ENCODE measurements at places on chromosomes 2 and 18.

- DNase-seq = no peak
Observed at GRCh38 chr2:77507657-77508056, 14.5 kb downstream of the LRRTM4 start.

DNA sequence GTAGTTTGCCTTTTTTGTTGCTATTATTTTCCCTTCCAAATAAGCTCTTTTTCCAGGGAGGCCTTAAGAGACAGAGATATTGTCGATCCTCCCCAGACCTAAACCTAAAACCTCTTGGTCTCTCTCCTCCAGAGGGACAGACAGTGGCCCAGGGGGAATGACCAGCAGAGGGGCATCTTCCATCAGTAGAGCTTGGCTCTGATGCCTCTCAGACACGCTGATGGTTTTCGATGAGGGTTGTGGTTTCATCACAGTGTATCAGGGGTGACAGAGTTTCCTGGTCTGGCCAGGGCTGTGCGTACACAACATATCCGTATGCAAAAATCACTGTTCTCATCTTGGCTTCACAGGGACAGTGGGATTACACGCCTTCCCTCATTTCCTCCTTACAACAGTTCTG is 68.6 kb downstream of the GATA6 start:
- no peak for DNase-seq

GRCh38 chr2:60507211-60507965 is 46.1 kb downstream of the BCL11A start:
- DNase-seq = no peak

DNA sequence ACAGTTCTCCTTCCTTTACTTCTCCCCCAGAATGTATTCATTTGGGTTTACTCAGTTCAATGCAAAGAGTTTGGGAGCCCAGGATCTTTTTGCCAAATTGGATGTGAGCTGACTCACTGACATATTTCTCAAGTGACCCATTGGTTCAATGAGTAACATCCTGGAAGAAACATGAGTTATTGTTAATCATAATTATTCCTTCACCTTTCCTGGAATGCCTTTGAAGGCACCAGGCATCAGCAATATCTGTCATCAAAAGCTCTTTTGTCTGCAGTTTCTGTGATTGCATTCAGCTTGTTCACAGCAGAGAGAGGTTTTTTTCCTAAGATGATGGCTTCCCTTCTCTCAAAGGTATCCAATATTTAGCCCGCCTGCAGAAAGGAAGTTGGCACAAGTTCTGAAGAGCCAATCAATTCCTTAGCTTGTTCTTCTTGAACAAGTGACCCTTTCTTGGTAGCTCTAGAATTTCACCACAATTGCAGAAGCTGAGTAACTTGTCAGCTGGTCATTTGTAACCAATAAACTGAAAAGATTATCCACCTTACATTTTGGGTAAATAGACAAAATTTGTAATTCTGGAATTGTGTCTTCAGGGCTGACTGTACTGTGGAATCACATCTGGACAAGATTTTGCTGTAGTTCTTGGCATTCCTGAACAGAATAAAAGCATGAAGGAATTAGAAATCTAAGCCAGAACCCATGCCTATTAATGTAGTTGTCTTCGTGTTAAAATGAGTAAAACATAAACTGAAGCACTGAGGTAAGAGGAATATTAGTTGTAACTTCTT is 72.2 kb upstream of the TMEM17 start:
- DNase-seq = no peak

DNA sequence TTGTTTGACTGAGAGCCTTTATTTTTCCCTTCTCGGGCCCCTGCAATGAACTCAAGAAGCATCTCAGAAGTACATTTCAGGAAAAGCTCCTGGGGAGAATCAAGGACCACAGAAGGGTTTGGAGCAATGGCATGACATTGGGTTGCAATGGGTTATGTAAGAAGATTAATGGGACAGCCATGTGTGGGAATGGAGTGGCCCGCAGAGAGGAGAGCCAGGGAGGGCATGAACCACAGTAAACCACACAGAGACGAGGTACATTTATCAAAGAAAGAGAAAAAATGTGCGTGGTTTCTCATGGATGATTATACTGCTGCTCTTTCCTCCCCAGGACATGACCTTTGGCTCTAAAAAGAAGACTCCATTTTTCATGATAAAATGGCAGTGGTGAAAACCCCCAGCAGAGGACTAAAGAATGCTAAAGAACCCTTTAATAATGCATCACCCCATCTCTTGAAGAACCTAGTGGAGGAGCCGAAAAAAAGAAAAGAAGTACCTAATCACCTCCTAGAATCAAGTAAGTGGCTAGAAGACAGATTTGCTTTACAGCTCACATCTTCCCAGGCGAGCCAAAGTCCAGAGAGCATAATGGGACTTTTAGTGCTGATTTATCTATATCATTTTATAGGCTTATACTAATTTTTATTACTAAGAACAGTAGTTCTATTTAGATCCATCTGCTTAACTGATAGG is 1.7 kb downstream of the CFAP221 start:
- no peak for DNase-seq

DNA sequence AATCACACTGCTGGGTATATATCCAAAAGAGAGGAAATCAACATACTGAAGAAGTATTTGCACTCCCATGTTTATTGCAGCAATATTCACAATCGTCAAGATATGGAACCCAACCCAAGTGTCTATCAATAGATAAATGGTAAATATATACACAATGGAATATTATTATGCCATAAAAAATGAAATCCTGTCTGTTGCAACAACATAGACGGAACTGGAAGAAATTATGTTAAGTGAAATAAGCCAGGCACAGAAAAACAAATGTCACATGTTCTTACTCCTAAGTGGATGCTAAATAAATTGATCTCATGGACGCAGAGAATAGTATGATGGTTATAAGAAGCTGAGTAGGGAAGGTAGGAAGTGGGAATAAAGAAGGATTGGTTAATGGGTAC is 65.7 kb downstream of the NCKAP1 start:
- no peak for DNase-seq

GRCh38 chr2:178283341-178283918 is 89.1 kb downstream of the OSBPL6 start:
- no peak for DNase-seq

DNA sequence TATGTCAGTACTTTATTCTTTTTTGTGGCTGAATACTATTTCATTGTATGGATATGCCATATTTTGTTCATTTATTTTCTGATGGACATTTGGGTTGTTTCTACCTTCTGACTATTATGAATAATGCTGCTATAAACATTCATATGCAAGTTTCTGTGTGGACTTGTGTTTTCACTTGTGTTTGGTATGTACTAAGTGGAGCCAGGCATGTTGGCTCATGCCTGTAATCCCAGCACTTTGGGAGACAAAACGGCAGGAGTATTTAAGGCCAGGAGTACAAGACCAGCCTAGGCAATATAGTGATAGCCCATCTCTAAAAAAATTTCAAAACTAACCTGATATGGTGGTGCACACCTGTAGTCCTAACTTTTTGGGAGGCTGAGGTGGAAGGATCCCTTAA is 23.3 kb downstream of the MARCHF7 start:
- DNase-seq = no peak

DNA sequence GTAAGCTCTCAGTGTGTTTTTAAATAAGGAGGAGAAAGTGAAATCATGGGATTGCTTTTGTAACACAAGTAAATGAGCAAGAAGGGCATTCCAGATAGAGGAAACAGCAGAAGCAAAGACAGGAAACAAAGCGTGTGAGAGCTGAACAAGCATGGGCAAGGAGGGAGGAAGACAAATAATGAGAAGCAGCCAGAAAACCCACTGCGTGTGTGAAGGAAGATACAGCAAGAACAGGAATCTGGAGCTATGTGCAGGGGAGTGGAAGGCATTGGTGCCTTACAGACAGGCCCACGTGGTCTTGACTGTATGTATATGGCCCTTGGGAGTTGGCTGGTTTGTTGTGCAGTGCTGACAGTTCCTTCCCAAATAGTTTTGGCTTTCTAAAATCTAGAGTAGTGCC is 88.6 kb downstream of the AAK1 start:
- DNase-seq = no peak

GRCh38 chr2:68404164-68404563 is 39.1 kb downstream of the PLEK start:
- no peak for DNase-seq

DNA sequence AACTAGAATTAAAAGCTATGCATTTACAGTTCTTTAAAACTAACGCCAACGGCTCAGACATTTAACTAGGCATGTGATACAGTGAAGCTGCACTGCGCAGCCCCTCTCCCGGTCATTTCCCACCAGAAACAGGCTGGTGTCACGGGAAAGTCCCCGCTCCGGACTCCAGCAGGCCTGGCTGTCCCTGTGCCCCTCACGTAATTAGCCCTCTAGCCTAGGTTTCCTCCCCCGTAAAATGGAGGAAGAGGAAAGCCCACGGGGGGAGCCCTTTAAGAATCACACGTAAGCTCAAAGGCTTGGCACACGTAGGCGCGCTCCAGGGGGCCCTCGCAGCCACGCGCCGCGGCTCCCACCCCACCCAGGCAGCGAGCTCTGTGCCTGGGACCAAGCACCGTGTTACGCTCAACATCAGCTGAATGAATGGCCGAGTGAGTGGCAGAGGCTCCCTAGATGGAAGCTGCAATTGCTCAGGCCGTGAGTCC is 48.0 kb downstream of the KCNIP3 start:
- no peak for DNase-seq

- no peak for DNase-seq
Observed at GRCh38 chr18:48950536-48951447, at the start of gene SMAD7. Gene SMAD7, minus strand, starts transcription at chr18:48950965. Its CDS starts 541 bp downstream, at chr18:48950424.

- no peak for DNase-seq
Observed at GRCh38 chr18:76213991-76214390, 281.1 kb downstream of the ZNF516 start.

GRCh38 chr2:880201-880970 is 70.3 kb upstream of the SNTG2 start:
- no peak for DNase-seq

- no peak for DNase-seq
Observed at GRCh38 chr2:12587729-12588522, 128.8 kb upstream of the TRIB2 start.

GRCh38 chr2:177984749-177985148 is 87.8 kb downstream of the PDE11A start:
- no peak for DNase-seq

- no peak for DNase-seq
Observed at GRCh38 chr2:26223018-26223417, 21.4 kb downstream of the HADHA start.

DNA sequence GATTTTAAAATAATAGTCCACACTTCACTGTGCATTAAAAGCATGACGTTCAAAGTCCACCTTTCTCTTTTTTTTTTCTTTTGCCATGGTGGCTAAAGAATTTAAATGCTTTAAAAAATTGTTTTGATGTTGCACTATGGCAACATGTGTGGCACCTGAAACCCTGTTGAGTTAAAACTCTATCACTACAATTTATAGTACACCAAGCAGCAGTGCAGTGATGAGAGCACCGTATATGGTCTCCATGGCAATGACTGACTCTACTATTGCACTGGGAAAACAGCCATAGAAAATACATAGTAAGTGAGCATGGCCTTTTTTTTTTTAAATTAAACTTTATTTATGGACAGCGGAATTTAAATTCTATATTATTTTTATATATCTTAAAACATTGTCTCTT is 298.8 kb downstream of the FIGN start:
- no peak for DNase-seq

DNA sequence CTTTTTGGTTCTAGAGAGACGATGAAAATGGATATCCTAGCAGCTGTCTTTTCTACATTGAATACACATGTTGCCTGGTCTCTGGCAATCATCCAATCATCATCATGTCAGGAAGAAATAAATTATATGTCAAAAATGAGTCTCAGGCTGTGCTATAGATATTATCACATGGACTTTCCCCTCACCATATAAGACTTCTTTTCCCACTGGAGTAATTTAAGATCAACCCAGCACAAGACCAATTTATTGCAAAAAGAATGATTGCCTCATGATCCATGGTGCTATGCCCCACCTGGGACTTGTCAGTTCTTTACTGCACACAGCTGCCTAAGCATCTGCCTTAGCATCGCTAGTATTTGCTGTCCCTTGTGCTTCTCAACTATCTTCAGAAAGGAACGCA is 783.7 kb upstream of the TMEFF2 start:
- DNase-seq = no peak

- no peak for DNase-seq
Observed at GRCh38 chr2:170155022-170155722, 22.8 kb upstream of the MYO3B start.

DNA sequence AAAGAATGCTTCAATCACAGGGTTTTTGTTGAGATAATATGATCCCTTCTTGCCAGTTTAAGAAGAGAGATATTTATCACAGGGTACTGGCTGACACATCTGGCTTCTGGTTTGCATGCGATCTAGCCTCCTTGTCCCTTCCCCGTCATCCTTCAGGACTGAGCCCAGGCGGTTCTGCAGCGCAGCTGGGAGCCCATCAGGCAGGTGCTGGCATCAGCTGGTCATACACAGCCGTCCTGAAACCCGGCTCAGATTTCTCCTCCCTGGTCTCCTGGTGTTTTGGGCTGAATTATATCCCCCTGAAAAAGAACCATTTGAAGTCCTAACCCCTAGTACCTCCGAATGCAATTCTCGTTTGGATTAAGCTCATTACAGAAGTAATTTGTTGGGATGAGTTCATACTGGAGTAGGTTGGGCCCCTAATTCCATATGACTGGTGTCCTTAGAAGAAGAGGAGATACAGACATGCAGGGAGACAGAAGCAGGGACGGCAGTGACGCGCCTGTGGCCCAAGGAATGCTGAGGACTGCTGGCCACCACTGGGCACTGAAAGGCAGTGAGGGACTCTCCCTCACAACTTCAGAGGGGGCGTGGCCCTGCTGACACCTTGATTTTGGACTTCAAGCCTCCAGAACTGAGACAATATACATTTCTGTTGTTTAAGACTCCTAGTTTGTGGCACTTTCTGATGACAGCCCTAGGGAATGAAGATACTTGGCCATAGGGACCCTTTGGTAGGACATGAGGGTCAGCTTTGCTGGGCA is 83.9 kb upstream of the ODC1 start:
- no peak for DNase-seq

GRCh38 chr18:63322908-63323634 is 3.5 kb upstream of the BCL2 start:
- DNase-seq = no peak

DNA sequence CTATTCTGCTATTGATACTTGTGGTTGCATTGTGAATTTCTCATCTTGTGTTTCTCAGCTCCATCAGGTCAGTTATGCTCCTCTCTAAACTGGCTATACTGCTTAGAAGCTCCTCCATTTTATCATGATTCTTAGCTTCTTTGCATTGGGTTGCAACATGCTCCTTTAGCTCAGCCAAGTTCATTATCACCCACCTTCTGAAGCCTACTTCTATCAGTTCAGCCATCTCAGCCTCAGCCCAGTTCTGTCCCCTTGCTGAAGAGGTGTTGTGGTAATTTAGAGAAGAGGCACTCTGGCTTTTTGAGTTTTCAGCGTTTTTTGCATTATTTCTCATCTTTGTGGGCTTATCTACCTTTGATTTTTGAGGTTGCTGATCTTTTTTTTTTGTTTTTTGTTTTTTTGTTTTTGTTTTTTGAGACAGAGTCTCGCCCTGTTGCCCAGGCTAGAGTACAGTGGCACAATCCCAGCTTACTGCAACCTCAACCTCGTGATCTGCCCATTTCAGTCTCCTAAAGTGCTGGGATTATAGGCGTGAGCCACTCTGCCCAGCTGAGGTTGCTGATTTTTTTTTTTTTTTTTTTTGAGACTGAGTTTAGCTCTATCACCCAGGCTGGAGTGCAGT is 36.0 kb downstream of the ANKRD12 start:
- no peak for DNase-seq

GRCh38 chr2:136016836-136017235 is 31.4 kb upstream of the DARS1 start:
- DNase-seq = no peak
